ENCODE measurements at places on chromosomes 7 and 10. TPM values are rescaled to one million over a fixed set of nuclear protein-coding genes. Genes with fewer than 3 reads are reported as not detected.

The AKR1C8 gene
- total RNA-seq = not detected

The UPK3B gene
- total RNA-seq = 0.54 TPM

The COL28A1 gene
- 0.52 TPM for total RNA-seq

The TMEM229A gene
- total RNA-seq = not detected

The CCL24 gene
- not detected for total RNA-seq

The SLC18A2 gene
- total RNA-seq = not detected

The ELMO1 gene
- total RNA-seq = 15.3 TPM

The RBP4 gene
- total RNA-seq = 11.1 TPM

The IQUB gene
- total RNA-seq = 1.2 TPM

The NT5C3A gene
- total RNA-seq = 30.1 TPM

The TMEM270 gene
- not detected for total RNA-seq

The H2AZ2 gene
- 157 TPM for total RNA-seq

The PIK3AP1 gene
- total RNA-seq = 0.26 TPM

The TEX36 gene
- total RNA-seq = not detected

The CYP26C1 gene
- total RNA-seq = 0.26 TPM

The ZPBP gene
- total RNA-seq = not detected

The UTF1 gene
- total RNA-seq = not detected

The SLC26A5 gene
- total RNA-seq = not detected

The IL15RA gene
- total RNA-seq = 3.3 TPM

The IFIT1B gene
- total RNA-seq = not detected

The MYH16 gene
- total RNA-seq = not detected

The FGL2 gene
- total RNA-seq = 3.5 TPM

The NEUROG3 gene
- total RNA-seq = not detected

The DHX32 gene
- total RNA-seq = 40.9 TPM

The ASB10 gene
- total RNA-seq = not detected

The PPA1 gene
- 234 TPM for total RNA-seq
